ENCODE measurements at places on chromosomes 1 and 21.

- DNase-seq = no peak
These were observed 20.0 kb upstream of the FCER1A start for GRCh38 chr1:159282118-159282517.

GRCh38 chr1:21716169-21716568, 47.0 kb upstream of the RAP1GAP start:
- DNase-seq = no peak

DNA sequence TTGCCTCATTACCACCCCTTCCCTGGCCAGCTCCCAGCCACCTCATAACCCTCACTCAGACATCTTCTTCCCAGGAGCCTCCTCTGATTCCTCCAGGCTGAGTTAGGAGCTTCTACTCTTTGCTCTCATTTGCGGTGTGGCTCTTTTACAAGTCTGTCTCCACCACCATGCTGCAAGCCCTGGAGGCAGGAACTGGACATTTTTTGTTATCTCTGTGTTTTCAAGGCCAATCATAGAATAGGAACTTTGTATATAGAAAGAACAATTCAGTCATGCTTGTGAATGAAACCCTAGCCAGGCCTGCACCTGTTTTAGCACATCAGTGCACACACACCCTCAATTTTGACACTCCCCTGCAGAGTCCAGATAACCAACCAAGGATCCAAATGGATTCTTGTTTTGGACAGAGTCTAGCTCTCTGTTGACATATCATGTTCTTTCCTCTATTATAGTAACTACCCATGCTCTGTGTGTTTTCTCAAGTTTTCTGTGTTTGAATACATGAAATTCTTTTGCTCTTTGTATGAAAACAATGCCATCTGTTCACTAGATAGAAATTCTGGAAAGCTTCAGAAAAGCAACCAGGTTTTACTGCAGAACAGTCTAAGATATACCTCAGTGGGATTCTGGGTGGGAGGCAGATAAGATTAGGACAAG, 60.9 kb upstream of the ZNF648 start:
- DNase-seq = no peak

DNA sequence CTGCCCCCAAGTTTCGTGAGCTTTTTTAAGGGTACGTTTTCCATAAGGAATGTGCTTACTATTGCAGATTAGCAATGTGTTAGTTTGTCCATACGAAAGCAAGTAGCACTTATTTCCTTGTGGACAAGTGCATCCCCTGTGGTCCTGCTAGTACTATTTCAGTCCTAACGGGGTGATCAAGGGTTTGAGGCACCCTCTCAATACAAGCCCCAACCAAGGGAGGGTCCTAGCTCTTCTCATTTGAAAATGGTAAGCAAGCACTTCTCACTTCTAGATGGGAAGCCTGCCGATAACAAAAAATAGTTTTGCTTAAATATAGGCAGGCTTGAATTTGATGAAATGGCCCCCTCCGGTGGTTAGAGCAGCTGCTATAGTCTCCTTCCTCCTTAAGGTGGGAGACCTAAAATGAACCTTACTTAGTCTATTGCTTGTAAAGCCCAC, 64.0 kb upstream of the HMCN1 start:
- peak; percentile 38 for DNase-seq

- DNase-seq = no peak
These were observed 68.7 kb upstream of the CNTN2 start for GRCh38 chr1:204974327-204974726.

DNA sequence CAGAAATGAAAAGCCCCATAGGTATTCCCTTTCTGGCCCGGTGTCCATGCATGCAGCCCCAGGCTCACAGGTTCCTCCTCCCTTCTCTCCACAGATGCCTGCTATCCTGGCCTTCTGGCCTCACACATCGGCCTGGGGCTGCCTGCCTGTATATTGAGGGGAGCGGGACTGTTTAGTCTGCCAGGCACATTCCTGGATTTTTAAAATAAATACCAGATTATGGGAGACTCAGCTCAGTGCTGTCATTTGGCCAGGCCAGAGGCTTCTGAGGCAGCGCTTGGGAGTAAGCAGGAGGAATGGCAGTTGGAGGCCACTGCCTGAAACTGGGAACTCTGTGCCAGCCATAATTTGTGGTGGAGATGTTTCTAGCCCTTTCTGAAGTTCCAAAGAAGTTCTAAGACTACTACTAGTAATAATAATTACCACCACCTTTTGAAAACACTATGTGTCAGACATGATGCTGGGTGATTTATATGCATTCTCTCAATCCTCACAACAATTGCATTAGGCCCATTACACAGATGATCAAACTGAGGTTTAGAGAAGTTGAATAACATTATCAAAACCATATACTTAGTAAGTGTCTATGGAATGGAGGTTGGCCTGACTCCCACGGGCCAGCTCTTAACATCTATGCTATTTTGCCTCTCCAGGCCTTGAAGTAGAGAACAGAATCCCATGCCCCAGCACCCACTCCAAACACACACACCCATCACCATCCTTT, 107.6 kb downstream of the PLXNA2 start:
- no peak for DNase-seq

GRCh38 chr1:50779801-50780200, 180.3 kb downstream of the FAF1 start:
- DNase-seq = no peak

- DNase-seq = peak; percentile 100
These were observed at the start of gene GUK1 for GRCh38 chr1:228139931-228140723. Gene GUK1, plus strand, starts transcription at chr1:228140279. Its CDS starts 24 bp downstream, at chr1:228140303.

GRCh38 chr1:228375578-228376261, 30.9 kb downstream of the TRIM11 start:
- no peak for DNase-seq

DNA sequence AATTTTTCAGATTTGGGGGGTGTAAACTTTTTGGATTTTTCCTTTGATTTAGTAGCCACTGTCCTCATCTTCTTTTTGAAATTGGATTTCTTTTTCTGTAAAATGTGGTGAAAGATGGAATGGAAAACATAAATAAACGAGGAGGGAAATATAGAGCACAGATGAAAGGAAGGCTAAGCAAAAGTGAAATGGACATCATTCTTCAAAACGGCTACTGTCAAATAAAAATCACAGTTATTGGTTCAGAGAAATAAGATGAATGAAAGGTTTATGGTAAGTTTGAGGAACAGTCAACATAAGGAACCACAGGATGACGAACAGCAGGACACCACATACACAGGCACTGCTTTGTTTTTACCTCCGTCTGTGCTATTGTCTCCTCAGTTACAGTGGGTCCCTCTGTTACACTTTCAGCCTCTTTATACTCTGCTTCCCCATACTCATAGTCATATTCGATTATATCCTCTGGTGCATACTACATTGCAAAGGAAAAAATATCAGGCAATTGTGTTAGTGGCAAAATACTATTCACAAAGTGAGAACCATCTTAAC, 82.4 kb downstream of the COL11A1 start:
- DNase-seq = no peak

GRCh38 chr1:6860401-6860800, 75.1 kb downstream of the CAMTA1 start:
- DNase-seq = no peak

DNA sequence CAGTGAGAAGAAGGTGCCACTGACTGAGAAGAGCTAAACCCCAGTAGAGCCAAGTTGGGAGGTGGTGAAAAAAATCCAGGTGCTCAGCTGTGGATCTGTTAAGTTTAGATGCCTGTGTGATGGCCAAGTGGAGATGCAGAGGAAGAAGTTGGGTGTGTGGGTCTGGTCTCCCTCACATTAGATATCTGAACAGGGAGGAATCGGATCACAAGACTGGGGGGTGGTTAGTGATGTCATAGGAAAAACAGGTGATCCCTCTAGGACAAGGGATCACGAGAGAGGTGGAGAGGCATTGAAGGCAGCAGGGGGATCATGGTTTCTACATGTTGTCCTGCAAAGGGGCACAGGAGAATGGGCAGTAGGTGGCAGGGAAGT, 22.6 kb downstream of the KCNK1 start:
- no peak for DNase-seq

DNA sequence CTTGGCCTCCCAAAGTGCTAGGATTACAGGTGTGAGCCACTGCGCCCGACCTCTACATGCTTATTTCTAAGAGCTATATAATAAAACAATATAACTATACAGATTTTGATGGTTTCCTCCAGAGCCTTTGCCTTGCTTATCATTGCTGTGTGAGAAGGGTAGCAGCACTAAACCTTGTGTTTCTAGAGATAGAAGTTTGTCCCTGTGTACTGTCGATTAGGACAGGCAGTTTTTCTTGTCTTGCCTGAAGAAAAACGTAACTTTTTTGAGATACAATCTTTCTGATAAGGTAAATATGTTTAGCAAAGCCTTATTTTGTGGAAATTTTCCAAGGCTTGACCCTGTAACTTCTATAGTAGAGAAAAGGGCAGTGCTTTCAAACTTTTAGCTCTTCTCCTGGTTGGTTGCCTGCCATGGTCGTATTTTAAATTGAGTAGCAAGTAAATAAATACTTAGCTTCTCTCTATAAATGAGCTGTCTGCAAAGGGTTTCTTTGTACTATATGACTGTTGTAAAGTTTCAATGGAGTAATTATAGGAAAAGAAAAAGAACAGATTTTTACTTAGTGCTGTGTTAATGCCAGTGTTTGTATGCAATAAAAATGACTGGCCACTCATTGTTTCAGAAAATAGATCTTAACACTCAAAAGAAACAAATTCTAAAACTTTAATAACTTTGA, 86.4 kb upstream of the CACYBP start:
- peak; percentile 35 for DNase-seq

- DNase-seq = no peak
These were observed 120.1 kb downstream of the PLPP3 start for GRCh38 chr1:56459260-56459659.

GRCh38 chr21:26555540-26556146, 17.4 kb downstream of the CYYR1 start:
- DNase-seq = no peak

- no peak for DNase-seq
These were observed 288.8 kb downstream of the DPYD start for GRCh38 chr1:97632075-97632474.

DNA sequence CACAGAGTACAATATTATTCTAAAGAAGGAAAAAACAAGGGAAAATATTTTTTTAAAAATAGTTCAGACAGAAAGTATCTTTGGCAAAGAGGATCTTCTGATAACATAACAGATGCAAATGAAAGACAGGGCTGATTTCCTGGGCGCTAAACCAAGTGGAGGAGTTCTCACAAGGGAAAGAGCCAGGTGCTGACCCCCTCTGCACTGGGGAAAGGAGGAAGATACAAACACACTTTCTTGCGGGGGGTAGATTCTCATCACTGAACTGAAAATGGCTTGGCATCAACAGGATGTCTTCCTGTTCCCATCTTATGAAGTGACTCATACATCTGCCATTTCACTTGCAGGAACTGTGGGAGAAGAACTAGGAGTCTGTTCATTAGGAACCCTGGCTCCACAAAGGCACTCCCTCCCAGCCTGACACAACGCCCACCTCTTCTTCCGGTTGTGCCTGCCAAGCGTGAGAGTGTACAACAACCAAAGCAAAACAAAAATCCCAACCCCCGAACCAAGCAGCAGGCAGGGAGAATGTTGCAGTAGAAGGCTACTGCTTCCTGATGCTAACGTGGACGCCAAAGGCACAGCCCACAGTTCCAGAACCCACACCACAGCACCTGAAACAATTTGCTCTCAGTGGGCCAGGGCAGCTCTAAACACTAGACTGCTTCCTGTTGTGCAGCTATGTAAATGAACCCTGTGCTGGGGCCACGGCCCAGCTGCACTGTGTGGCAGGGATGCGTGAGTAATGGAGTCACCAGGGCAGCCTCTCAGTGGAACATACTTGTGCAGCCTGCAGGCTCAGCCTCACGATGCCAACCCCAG, 51.0 kb downstream of the GADD45A start:
- peak; percentile 77 for DNase-seq

- DNase-seq = no peak
These were observed 2.5 kb upstream of the MYBPH start for GRCh38 chr1:203178083-203178482.

DNA sequence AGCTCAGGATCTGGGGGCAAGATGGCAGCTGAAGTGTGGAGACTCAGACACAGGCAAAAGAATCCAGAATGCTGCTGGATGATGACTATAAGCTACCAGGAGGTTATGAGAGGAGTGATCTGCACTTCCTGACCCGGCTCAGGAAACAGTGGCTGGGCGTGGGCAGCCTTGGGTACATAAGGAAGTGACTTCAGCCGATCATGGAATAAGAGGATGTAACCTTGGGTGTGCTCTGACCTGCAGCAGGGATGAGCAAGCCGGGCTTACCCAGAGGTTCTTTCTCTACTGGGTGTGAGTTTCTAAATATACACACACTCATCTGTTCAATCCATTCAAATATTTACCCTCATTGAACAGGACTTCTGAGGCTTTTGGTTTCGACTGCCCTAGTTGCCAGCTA, 62.7 kb downstream of the CD34 start:
- no peak for DNase-seq

GRCh38 chr1:3594706-3595377, 16.5 kb downstream of the MEGF6 start:
- DNase-seq = no peak

DNA sequence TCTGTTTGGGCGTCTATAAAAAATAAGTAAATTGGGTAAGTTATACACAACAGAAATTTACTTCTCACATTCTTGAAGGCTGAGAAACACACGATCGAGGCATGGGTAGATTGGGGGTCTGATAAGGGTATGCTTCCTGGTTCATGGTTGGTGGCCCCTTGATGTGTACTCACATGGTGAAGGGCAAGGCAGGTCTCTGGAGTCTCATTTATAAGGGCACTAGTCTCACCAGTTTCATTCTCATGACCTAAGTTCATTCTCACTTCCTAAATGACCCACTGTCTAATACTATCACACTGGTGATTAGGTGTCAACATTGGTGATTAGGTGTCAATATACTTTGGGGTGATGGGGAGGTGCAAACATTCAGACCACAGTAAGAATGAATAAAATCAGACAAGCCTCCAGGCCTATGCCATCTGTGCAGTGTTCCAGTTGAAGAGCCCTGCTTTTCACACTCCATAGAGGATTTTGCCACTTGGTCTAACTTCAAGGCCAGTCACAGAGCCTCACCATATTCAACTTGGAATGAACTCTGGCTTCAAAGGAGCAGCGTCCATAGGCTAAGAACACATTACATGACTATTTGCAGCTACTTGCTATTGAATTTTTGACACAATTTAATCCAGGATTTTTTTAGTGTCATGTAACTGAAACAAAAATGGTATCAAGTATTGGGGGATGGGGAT, 2.5 kb upstream of the GBP4 start:
- peak; percentile 28 for DNase-seq

DNA sequence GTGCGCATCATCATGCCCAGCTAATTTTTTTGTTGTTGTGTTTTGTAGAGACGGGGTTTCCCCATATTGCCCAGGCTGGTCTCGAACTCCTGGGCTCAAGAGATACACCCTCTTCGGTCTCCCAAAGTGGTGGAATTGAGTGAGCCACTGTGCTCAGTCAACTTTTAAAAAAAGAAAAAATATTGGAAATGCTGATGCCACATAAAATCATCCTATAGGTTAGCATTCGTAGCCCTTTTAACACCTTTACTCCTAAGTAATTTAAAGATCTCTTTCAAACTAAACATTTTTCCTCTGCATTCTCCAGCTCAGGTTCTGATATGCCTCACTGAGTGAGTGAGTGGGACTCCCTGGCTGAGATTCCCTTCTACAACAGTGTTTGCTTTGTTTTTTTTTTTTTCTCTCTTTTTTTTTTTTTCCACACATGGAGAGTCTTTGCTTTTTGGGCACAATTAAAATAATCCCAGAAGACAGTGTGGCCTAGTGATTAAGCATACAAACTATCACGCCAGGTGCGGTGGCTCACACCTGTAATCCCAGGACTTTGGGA, 74.0 kb downstream of the LPGAT1 start:
- DNase-seq = no peak

- DNase-seq = no peak
These were observed 289.8 kb downstream of the NTNG1 start for GRCh38 chr1:107430540-107431228.
